ENCODE measurements at places on chromosomes 1 and 21.

GRCh38 chr1:19785660-19786059 is 14.1 kb downstream of the TMCO4 start:
- no peak for DNase-seq

DNA sequence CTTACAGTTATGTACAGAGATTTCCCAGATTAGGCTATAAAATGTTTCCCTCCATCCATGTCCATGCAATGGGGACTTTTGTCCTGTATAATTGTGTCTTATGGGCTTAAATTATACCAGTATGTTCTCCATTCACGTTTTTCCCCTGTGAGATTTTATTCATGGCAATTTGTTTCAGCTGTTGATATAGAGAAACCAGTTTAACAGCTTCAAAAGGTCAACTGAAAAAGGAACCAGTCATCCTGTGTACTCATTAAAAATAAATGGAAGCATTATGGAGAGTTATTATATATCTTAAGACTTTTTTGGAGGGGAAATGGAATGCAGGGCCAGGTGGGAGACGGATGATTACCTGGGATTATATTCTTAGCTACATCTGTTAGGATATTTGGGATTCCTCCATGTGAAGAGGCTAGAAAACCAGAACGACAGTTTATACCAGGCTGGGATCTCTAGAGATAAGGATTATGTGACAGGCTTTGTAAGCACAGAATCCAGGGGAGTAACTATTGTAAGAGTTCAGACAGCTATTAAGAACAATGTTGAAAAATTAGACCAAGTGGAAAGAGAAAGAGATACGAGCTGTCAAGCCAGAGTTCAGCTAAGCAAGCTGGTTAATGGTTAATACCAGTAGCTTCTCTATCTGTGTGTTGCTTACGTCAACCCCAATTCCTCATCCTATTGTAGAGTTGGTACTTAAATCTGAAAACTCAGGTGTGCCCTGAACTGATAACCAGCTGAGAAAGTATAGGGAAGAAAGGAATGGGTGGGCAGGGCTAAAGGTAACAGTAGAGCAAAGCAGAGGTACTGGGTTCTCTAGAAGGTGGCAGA is 12.4 kb upstream of the ZNF697 start:
- no peak for DNase-seq

DNA sequence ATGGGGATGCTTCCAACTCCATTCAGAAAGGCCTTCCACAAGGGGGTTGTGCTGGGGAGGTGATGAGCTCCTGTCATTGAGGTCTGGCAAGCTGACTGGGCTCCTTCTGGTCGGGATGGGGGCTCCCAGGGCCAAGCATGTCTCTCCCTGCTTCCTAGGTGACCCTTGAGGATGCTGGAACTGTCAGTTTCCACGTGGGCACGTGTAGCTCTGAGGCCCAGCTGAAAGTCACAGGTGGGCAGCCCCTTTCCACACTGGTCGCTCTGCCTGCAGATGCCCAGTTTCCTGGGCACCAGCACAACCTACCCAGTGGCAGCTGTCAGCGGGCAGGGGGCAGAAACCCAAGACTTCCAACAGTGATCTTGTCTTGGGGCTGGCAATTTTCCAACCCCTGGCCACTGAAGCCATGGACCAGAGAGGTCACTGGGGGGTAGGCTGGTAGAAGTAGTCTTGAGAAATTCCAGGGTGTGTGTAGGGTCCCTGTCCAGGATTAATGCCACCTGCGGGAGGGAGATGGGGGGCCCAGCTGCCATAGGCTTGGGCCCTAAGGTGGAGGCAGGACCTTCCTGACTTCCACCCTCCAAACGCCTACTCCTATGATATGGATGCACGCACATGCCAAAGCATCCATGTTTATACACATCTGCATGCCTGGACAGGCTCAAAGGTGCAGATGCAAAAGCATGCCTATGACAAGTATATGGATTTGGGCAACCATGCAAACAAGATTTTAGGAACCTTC is 97.1 kb downstream of the TRIM11 start:
- no peak for DNase-seq

DNA sequence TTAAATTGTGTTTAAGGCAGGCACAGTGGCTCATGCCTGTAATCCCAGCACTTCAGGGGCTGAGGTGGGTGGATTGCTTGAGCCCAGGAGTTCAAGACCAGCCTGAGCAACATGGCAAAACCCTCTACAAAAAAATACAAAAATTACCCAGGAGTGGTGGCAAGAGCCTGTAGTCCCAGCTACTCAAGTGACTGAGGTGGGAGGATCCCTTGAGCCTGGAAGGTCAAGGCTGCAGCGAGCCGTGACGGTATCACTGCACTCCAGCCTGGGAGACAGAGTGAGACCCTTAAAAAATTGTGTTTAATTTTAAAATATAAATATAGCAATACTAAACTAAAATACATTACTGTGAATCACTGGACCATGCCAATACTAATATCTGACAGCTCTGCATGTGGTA is 42.8 kb downstream of the SORT1 start:
- no peak for DNase-seq

- peak; percentile 70 for DNase-seq
Observed at GRCh38 chr1:168466092-168466713, 77.6 kb downstream of the XCL2 start.

GRCh38 chr1:198880818-198881597 is 242.2 kb downstream of the PTPRC start:
- DNase-seq: no peak

GRCh38 chr1:67588178-67588855 is 96.7 kb upstream of the GADD45A start:
- no peak for DNase-seq

- no peak for DNase-seq
Observed at GRCh38 chr1:209335178-209335577, 248.3 kb upstream of the CAMK1G start.

GRCh38 chr1:156421062-156421938 is 52.3 kb downstream of the RHBG start:
- DNase-seq: no peak

GRCh38 chr1:155002464-155003226 is at the start of gene ZBTB7B:
ZBTB7B (plus strand) TSS chr1:155002802; CDS start chr1:155014661, 11,859 bp downstream.
- no peak for DNase-seq

DNA sequence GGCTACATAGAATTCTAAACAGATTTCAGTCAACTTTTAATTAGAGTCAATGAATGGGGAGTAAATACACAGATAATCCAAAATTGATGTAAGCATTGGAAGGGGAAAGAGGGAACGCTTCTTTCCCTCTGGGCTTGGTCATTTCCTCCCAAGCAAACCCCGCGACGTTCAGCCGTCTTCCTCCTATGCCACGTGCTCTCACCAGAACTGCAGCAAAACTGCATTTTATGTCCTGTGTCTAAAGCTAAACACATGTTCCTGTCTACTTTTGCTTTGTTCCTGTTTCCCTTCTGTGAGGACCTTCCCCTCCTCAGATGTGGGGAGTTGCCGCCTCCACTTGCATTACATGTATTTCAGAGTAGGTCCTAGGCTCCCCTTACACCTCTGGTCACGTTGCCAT is 27.2 kb downstream of the UTP25 start:
- DNase-seq: no peak

- DNase-seq: no peak
Observed at GRCh38 chr1:54979327-54979891, 1.0 kb upstream of the TMEM61 start.

DNA sequence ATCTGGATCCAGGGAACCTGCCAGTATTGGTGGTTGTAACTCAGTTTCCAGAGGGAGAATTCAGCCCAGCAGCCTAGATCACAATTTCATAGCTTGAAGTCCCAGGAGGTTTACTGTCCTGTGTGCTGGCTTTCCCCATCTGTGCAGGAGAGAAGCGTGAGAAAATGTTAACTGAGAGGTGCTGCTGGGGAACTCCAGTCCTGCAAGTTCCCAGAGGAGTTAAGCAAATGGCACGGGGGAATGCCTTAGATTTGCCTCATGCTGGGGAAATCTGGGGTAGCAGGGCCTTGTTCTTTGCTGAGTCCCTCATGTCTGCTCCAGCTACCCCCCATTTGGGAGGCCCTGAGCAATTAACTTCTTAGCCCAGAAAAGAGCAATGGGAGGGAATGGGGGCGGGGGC is 25.1 kb upstream of the SLAMF6 start:
- DNase-seq: no peak

DNA sequence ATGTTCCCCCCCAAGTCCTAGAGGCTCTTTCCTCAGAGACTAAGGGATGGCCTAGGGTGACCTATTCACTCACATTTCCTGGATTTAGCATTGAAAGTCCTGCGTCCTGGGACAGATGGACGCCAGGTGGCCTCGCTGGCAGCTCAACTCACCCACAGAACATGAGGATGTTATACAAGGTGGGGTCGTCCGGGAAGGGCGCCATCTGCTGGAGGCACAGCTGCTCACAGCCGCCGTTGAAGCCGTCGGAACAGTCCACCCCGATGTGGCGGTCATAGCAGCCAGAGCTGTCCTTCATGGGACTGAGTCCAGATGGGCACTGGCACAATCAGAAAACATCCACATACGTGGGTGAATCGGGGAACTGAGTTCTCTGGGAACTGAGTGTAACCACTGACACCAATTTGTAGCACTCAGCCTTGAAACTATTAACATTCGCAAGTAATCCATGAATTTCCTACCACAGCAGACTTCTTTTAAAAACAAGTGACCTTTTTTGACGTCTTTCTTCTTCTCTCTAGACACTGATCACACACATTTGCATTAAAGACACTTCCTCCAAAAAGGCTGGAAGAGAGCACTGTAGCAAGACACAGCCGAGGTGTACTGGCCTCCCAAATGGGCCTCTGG is 215.4 kb downstream of the ASTN1 start:
- DNase-seq: no peak

DNA sequence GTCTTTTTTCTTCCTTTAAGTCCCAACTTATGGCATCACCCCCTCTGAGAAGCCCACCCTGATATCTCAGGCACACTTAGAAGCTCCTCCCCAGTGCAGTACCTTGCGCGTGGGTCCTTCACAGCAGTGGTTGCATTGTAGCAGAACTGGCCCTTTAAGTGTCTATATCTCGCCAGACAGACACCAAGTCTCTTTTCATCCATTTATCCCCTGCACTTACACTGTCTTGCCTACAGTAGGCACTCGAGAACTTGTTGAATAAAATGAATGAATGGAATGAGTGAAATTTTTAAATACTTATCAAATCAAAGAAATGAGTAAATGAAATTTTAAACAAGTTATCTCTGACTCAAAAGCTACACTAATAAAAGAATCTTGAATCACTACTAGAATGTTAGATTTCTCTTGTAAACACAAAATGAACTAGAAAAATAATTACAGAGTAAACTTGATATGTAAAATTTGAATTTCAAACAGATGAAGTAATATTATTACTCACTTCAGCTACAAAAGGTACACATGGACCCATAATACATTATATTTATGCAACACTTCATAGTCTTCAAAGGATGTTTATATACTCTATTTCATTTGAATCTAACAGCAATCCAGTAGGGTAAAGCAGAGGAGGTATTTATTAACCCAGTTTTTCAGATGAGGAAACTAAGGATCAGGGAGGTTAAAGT is 54.7 kb upstream of the MAN1A2 start:
- no peak for DNase-seq

DNA sequence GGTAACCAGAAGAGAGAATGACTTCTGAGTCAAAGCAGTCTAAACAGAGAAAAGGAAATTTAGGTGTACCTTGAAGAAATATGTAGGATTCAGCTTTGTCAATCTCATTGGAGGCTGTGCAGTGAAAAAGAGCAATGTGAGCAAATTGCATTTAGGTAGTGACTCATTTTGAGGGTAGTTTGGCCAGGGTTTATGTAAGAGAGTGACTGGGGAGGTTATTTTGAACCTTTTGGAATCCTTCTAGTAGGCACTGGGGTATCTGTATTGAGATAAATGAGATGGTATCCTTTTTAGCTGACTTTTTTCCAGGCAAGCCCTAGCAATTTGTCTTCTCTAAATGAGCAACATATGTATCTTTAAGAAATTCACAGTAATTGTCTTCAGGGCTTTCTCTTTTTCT is 95.9 kb downstream of the DISP1 start:
- no peak for DNase-seq

DNA sequence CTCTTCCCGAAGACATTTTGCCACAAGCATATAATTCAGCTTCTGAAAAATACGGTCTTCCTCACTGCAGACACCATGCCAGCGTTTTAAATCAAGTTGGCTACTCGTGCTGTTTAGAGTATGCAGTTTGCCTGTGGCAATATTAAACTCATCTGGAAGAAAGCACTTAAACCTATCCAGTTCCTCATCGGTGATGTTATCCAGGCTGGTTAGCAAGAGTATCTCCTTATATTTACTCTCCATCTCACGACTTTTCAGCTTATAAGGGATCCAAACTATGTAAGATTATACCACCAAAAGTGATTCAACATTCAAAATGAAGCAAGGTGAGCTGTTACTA is 9.7 kb upstream of the IFI16 start:
- no peak for DNase-seq

DNA sequence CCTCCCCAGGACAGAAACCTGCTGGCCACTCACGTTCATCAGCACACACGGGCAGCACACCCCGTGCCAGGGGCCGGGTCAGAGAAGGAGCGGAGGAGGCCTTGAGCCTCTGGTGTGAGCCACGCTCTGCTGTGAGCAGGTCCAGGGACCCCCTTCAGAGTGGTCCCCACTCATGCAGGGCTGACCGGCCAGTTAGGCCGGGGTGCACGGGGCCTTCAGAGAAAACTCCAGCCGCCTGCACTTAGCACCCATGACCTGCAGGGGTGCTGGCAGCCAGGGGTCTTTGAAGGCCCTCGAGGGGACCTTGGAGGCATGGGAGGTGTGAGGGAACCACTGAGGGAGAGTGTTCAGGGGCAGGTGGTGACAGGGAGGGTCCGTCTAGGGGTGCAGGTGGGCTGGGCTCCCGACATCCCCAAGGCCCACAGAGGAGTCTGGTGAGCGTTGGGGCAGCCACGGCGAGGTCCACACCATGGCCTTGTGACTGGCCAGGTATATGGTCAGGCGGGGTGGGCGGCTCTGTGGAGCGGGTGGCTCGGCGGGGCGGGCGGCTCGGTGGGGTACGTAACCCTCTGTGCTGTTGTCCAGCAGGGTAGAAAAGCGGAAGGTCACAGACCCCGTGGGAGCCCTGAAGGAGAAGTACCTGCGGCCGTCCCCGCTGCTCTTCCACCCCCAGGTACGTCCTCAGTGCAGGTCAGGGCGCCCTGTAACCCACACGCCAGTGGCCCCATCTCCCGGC is 40.3 kb upstream of the ARHGEF16 start:
- no peak for DNase-seq

- DNase-seq: no peak
Observed at GRCh38 chr1:24178407-24178806, 8.7 kb downstream of the IFNLR1 start.

- peak; percentile 57 for DNase-seq
Observed at GRCh38 chr1:8525558-8526275, 207.8 kb downstream of the SLC45A1 start.

DNA sequence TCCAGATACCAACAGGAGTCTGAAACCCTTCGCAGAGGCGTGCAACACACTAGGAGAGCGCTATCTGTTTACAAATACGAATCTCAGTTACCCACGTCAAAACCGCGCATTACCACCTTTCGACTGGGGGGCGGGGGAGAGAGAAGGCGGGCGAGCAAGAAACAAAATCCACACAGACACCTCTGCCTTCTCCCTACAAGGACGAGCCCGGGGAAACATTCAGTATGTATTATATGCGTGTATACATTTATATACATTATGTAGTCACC is 722 bp downstream of the TUT4 start:
- no peak for DNase-seq
